ENCODE measurements at places on chromosomes 13 and 19.
A peak's percentile ranks its signal among the peaks of the same experiment; 100 is the strongest.

DNA sequence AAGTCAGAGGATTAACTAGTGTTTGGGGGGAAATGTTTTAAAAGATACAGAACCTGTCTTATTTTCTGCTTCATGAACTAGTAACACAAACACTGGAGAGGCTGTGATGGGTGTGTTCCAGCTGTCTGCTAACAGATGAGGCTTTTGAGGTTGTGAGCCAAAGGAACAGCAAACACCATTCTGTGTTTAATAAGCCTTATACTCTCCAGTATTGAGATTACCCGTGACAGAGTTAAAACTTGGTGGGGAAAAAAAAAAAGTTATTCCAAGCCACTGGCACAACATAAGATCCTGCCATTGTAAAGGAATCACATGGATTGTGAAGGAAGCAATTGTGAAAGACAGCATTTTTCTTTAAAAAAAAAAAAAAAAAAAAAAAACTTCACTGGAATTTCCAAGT lies 48.4 kb downstream of the KCTD12 start:
- DNase-seq = no peak

DNA sequence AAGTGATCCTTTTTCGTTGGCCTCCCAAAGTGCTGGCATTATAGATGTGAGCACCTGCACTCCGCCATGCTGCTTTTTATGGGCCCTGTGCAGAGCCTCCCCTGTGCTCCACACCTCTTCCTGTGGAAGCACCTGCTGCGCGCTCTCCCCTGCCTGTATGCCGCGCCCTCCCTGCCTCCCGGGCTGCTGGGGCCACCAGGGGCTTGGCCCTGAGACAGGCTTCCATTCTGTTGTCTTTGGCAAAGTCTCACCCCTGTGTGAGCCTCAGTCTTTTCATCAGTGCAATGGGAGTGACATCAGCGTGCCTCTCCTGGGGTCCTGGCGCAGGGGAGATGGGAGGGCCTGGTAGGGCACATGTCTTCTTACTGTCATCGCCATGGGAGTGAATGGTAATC lies 1.3 kb downstream of the FAM174C start:
- no peak for DNase-seq

GRCh38 chr13:98275681-98276171 lies 98.7 kb upstream of the RNF113B start:
- DNase-seq = no peak

DNA sequence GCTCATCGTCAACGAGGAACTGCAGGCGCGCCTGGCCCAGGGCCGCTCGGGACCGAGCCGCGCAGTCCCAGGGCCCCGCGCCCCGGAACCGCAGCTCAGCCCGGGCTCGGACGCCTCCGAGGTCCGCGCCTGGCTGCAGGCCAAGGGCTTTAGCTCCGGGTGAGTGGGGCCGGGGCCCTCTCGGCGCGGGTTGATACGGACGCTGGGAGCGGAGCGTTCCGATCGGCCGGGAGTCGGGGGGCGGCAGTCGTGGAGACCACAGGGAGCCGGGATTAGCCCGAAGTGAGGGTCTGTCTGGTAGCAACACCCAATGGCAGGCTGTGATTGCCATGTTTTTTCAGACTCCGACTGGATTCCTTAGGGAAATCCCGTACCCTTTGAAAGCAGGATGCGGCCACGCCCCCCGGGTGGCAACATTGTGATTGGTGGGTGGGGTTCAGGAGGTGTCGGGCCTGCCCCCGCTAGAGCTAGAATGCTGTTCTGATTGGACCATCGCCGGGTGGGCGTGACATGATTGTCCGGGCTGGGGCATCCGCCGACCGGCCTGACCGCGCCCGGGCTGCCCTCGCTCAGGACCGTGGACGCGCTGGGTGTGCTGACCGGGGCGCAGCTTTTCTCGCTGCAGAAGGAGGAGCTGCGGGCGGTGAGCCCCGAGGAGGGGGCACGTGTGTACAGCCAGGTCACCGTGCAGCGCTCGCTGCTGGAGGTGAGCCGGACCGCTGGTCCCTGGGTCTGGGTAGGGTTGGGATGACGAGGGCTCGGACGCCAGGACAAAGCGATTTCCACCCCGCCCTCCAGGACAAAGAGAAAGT lies 11.3 kb downstream of the EPS8L1 start:
- DNase-seq = no peak

DNA sequence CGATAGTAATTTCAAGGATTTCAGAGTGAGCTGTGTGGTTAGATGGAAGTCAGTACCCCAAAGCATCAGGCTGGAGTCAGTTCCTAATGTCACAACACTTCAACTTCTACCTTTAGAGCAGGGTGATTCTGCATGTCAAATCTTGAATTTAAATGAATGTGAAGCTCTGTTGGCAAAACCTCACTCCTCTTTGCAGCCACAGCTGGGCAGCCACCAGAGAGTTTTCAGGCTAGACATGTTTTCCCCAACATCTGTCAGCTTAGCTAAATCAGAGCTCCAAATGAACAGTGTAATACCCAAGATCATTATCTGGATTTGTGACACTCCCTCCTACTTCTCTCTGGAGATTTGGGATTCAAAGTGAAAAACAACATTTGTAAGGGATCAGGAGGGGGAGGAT lies 33.7 kb upstream of the OLFM4 start:
- no peak for DNase-seq

- no peak for DNase-seq
Observed at GRCh38 chr13:20616059-20616797, 49.3 kb downstream of the IFT88 start.

- DNase-seq = peak; percentile 6
Observed at GRCh38 chr19:3868770-3869456, at the start of gene ZFR2. Gene ZFR2, minus strand, starts transcription at chr19:3869038. Its CDS starts 21 bp downstream, at chr19:3869017.

- peak; percentile 30 for DNase-seq
Observed at GRCh38 chr19:18119717-18120105, 22.1 kb downstream of the MAST3 start.

DNA sequence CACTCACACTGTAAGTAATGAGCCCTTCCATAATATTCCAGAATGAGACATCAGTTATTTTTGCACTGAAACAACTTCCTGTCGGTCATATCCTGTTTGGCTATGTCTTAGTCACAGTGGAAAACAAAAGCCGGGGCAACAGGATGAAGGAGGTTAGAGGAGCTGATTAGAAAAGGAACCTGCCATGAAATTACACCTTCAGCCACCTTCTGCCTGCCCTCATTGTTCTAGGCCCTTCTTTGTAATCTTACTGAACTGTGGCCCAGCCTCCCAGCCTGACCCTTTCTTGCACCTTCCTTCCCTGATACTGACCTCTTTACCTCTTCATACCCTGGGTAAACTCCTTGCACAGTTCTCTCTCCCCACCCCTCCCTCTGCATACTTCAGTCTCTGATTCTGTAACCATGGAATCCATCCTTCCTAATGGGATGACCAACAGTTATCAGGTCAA lies 67.3 kb downstream of the DOCK9 start:
- peak; percentile 37 for DNase-seq

GRCh38 chr13:100230769-100231149 lies 141.9 kb downstream of the PCCA start:
- no peak for DNase-seq

DNA sequence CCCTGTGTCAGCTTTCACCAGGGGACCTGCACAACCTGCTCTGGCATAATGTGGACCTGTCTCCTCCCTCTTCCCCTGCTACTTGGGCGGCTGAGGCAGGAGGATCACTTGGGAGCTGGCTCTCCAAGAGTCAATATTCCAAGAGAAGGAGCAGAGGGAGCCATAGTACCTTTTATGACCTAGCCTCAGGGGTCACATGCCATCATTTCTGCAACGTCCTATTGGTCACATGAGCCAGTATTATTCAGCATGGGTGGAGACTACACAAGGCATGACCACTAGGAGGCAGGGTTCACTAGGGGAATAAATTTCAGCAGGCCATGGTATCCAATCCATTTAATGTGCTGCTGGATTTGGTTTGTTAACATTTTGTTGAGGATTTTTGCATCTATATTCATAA lies 12.0 kb upstream of the SHFL start:
- peak; percentile 82 for DNase-seq

GRCh38 chr13:42751693-42752092 lies 29.7 kb upstream of the FAM216B start:
- no peak for DNase-seq

DNA sequence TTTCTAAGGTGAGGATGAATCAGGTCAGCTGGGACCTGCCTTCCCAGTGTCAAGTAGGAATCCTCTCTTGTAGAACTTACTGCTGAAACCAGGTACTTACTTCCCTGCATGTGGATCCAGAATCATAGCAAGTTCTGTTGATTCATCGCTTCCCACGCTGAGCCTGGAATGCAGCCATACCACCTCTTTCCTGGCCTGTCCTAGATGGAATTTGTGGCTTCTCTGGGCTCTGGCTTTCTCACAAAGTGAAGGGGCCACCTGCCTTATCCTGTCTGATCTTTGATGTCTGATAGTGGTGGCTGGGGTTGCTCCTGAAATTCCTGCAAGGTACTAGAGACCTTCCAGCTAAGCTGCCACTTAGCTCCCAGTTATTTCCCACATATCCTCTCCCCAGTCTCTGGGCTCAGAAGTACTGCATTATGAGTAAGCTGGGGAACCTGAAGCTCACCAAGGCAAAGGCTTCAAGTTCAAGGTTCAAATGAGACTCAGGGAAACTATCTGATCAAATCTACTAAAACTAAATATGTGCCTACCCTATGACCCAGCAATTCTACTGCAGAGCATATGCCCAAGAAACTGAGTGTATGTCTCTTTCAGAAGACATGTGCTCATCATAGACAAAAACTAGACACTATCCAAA lies 103.5 kb downstream of the SUCLA2 start:
- no peak for DNase-seq

DNA sequence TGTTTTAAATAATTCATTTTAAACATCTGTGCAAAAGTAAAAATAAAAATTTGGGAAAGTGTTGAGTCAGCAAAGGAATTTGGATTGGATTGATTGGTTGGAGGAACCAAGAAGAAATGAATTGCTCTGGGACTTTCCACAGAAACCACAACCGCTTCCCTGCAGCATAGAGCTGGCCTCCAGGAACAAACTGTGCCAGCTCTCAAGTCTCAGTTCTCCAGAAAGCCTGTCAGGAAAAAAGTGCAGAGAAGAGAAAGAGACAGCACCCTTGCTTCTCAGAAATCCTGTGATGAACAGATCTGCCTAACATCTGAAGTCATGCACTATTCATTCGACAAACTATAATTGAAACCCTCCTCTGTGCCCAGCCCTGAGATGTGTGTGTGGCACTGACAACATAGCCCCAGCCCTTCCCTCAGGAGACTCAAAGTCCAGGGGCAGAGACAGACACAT lies 14.8 kb downstream of the LYPD3 start:
- no peak for DNase-seq

GRCh38 chr13:42420304-42420703 lies 148.4 kb downstream of the AKAP11 start:
- no peak for DNase-seq

GRCh38 chr13:55199134-55199533 lies 1941.6 kb upstream of the PRR20A start:
- DNase-seq = no peak

- DNase-seq = no peak
Observed at GRCh38 chr13:42109957-42110356, 61.5 kb downstream of the DGKH start.

GRCh38 chr19:40242480-40242879 lies 16.0 kb upstream of the CCNP start:
- no peak for DNase-seq

DNA sequence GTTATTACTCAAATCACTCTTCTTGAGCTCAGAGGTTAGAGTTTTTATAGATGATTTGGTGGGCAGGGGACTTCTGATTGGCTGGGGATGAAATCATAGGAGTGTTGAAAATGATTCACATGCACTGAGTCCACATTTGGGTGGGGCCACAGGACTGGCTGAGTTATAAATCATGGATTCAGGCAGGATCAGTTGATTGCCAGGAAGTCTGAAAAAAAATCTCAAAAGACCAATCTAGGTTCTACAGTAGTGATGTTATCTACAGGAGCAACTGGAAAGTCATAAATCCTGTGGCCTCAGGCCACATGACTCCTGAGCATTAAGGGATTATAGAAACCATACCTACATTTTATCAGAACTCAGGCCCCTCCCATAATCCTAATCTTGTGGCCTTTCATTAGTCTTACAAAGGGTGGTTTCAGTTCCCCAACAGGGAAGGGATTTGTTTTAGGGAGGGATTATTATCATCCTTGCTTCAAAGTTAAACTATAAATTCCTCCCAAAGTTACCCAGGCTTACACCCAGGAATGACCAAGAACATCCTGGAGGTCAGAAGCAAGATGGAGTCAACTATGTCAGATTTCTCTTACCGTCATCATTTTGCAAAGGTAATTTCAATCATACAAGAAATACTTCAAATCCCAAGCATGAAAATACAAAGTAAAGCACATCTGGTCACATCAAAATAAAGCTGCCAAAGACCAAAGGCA lies 5.6 kb upstream of the CCDC70 start:
- DNase-seq = no peak

DNA sequence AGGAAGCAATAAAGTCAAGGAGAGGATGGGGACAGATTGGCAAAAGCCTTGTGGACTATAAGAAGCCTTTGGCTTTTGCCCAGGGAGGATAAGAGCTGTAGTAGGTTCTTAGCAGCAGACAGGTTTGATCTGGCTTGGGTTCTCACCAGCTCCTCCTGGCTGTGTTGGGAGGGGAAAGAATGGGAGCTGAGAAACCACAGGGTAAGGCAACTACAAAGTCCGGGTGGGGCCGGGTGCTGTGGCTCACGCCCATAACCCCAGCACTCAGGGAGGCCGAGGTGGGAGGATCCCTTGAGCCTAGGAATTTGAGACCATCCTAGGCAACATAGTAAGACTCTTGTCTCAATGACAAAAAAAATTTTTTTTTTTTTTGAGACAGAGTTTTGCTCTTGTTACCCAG lies 20.6 kb downstream of the NECTIN2 start:
- DNase-seq = no peak

DNA sequence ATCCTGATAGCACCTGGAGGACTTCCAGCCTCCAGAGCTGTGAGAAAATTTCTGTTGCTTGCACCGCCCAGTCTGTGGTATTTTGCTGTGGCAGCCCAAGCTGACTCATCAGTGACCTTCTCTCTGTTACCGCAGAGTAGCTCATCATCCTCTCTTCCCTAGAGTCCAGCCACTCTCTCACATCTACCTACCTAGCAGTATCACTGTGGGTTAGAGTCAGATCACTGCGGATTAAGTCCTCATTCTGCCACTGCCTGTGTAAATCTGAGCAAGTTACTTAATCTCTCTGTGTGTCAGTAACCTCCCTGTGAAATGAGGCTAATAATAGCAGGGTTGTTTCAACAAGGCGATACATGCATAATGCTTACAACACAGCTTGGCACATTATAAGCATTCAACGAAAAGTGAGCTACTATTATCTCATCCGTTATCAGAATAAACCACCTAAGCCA lies 40.3 kb upstream of the USPL1 start:
- DNase-seq = peak; percentile 43
